Chondrocyte (in vitro differentiated cells): ENCODE measurements at places on chromosomes 11 and 22. TPM values are rescaled to one million over a fixed set of nuclear protein-coding genes. Genes with fewer than 3 reads are reported as not detected.

GRAP2 gene
- total RNA-seq: 0.24 TPM in 1 of 3 replicates, not detected in the others

CBLIF gene
- total RNA-seq: not detected in 3 replicates

TRPM5 gene
- not detected in 3 replicates for total RNA-seq

DNA sequence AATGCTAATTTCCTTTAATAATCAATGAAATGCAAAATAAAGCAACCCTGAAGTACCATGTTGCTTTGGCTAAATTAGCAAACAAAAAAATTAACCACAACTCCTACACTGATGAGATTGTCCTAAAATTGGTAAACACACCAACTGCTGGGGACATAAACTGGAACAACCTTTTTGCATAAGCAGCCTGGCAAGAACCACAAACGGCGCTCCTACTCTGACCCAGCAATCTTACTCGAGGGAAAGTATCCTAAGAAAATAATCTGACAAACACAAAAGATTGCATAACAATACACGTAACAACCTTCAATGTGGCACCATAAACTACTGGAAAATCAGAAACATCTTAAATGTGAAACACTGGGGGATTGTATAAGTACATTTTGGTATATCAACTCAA lies 189.8 kb upstream of the PITPNB start:
- no peak for DNase-seq
- H3K36me3 ChIP-seq: peaks cover 8% of the 10 kb centered on the region
- no peak overlapping the region for H3K4me3 ChIP-seq
- H3K27ac ChIP-seq: no peak overlapping the region

GRCh38 chr22:27192135-27192829 lies 534.9 kb downstream of the MIAT start:
- H3K27me3 ChIP-seq: no peaks in the 10 kb centered on the region
- H3K4me3 ChIP-seq: no peak overlapping the region
- H3K27ac ChIP-seq: peak overlapping the region; percentile 69

CNGA4 gene
- total RNA-seq: 0.17 to 0.22 TPM in 2 of 3 replicates, not detected in the other

DNA sequence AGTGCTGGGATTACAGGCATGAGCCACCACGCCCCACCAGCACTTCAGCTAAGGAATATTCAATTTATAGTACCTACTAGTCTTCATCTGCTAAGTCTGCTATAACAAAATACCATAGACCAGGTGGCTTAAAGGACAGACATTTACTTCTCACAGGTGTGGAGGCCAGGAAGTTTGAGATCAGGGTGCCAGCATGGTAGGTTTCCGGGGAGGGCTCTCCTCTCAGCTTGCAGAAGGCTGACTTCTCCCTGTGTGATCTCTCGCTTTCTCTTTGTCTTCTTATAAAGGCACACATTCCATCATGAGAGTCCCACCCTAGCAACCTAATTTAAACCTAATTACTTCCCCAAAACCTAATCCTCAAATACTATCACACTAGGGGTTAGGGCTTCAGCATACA lies 433.0 kb downstream of the INSC start:
- peaks cover 6% of the 10 kb centered on the region for H3K27me3 ChIP-seq
- no peaks in the 10 kb centered on the region for H3K36me3 ChIP-seq
- H3K27ac ChIP-seq: no peak overlapping the region
- DNase-seq: no peak

- H3K27ac ChIP-seq: peak overlapping the region; percentile 43
- peaks cover 43% of the 10 kb centered on the region for H3K4me1 ChIP-seq
- no peak overlapping the region for H3K4me3 ChIP-seq
- H3K36me3 ChIP-seq: no peaks in the 10 kb centered on the region
- H3K27me3 ChIP-seq: no peaks in the 10 kb centered on the region
Observed at GRCh38 chr11:93005239-93005638, 35.8 kb downstream of the MTNR1B start.

- peaks cover 7% of the 10 kb centered on the region for H3K4me1 ChIP-seq
- no peaks in the 10 kb centered on the region for H3K27me3 ChIP-seq
- H3K4me3 ChIP-seq: no peak overlapping the region
- no peak for DNase-seq
- H3K27ac ChIP-seq: no peak overlapping the region
Observed at GRCh38 chr22:19974268-19974861, 32.7 kb upstream of the TXNRD2 start.

DNA sequence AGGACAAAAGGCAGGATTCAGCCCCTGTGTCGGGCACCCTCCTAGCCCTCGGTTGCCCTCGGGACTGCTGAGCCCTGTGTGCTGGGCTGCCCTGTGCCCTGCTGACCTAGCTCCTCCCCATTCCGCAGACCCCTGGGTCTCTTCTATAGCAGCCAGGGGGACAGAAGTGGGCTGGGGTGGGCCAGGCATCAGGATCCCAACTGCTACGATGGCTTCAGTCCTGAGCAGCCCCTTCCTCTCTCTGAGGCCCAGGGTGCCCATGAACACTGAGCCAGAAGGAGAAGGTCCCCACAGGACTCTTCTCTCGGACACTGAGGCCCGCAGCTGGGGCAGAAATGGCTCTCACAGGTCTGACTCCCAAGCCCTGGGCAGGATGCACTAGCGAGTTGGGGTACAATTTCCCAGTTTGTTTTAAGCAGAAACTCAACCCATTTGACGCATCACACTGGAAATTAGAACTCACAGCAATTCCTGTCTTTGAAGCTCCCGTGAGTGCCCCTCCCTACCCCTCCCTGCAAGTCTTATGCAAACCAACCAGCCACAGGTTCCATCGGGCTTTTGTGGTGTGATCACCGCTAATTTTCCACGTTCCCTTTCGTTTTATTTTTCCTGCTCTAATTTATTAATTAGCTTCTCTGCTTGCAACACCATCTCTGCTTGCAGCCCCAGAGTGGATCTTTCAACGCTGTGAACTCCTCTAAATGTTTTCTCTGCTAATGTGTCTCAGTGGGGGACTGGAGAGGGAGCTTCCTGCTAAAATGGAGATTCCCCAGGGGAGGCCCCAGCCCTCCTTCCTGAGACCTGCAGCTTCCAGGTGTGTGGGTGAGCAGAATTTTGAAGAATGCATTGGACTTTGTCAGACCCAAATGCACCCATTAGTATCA lies 56.7 kb downstream of the PHF21B start:
- H3K36me3 ChIP-seq: no peaks in the 10 kb centered on the region
- H3K4me3 ChIP-seq: no peak overlapping the region
- no peaks in the 10 kb centered on the region for H3K4me1 ChIP-seq
- H3K27ac ChIP-seq: no peak overlapping the region
- H3K27me3 ChIP-seq: peaks cover 3% of the 10 kb centered on the region

DNA sequence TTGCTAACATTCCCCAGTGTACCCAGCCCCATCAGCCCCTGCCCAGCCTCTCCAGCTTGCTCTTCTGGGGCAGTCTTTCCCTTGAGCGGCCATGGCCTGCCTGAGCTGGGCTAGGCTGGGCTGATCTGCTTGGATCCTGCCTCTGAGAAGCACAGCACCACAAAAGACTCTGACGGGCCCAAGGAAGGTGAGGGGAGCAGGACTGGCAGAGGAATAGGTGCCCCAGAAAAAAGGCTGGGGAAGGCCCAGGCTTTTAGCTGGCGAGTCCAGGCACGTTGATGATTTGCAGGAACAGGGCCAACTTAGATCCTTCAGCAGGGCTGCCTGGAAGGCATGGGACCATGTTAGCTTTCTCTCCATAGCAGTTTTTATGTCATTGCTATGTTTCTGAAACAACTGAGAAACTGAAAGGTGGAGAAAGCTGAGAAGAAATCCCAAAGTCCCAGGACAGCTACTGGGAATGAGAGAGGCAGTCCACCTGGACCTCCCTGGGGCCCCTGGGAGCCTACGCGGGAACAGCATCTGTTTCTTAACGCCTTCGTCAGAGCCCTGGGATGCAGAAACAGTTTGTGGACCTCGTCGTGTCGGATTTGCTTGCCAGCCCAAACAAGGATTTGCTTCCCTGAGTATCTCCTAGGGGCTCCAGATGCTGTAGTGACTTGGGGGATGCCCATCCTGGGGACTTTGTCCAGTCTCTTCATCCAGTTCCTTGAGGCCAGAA lies 24.4 kb upstream of the FXYD6 start:
- no peaks in the 10 kb centered on the region for H3K36me3 ChIP-seq
- no peak overlapping the region for H3K4me3 ChIP-seq
- no peak overlapping the region for H3K27ac ChIP-seq
- peaks cover 12% of the 10 kb centered on the region for H3K27me3 ChIP-seq
- no peak for DNase-seq

DNA sequence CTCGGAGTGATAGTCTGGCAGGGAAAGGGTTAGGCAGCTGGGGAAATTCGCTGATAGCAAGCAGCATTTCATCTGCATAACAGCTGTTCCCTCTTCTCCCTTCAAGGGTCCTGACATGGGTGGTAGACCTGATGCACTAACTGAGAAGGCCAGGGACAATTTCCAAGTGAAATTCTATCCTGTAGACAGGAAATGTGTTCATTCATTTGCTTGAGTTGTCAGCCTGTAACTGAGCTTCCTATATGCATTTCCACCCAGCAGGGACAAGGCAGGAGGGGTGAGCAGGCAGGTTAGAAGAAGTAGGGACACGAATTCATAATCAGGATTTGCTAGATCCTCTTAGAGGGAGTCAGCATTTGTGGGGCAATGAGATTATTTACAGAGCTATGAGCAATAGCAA lies 154.3 kb upstream of the NCAM1 start:
- no peaks in the 10 kb centered on the region for H3K36me3 ChIP-seq
- H3K27ac ChIP-seq: no peak overlapping the region
- H3K4me3 ChIP-seq: no peak overlapping the region
- DNase-seq: no peak

CEP126 gene
- total RNA-seq: 3.8 to 18.0 TPM (median 4.1 TPM) in 3 replicates

GRCh38 chr22:31625257-31625640 lies 36.8 kb downstream of the PISD start:
- no peak overlapping the region for H3K4me3 ChIP-seq
- DNase-seq: no peak
- peaks cover 3% of the 10 kb centered on the region for H3K36me3 ChIP-seq
- no peak overlapping the region for H3K27ac ChIP-seq
- H3K4me1 ChIP-seq: peaks cover 50% of the 10 kb centered on the region

DNA sequence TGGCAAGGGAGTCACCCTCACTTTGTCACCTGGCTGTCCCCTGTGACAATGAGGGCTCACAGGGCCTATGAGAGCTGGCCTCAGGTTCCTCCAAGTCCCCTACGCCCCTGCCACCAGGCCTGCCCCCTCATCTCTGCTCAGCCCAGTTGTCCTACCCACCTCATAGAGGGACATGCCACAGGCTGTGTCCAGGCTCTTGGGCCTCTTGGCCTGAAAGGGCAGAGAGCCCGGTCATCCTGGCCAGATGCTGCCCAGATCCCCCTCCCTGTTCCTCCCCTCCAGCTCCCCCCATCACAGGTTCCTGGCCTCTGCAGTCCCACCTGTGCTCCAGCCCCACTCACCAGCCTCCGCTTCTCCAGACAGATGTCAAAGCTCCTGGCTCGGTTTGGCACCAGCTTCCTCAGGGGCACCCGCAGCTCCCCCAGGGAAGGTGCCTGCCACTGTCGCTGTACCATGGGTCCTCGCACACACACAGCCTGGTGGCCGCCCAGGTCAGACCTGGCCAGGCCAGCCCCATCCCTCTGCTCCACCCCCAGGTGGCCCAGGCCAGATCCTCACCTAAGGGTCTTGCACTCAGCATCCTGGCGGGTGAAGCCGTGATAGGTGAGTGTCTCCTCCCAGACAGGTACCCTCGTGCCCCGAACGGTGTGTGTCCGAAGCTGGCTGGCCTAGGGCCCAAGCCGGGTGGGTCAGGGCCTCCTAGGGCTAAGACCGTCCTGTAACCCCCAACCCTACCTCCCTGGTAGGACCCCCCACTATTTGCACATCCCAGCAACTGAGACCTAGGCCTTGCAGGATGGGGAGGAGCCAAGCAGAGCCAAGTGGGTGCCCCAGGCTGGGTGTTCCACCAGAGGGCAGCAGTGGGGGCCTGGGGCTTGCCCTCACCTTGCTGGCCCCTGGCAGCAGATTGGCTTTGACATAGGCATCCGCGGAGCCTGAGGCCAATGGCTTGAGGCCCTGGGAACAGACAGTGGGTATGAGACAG lies 8.3 kb downstream of the NDUFV1 start:
- H3K36me3 ChIP-seq: peaks cover 4% of the 10 kb centered on the region
- H3K27me3 ChIP-seq: no peaks in the 10 kb centered on the region
- no peak for DNase-seq

- H3K36me3 ChIP-seq: no peaks in the 10 kb centered on the region
- no peak for DNase-seq
- H3K4me3 ChIP-seq: peak overlapping the region; percentile 23
- H3K27ac ChIP-seq: peak overlapping the region; percentile 3
Observed at GRCh38 chr11:78080818-78081495, 1.3 kb upstream of the NDUFC2 start.

OR8G5 gene
- 0.20 TPM in 1 of 3 replicates, not detected in the others for total RNA-seq

GRCh38 chr11:68878022-68878421 lies 25.6 kb downstream of the MRPL21 start:
- no peak overlapping the region for H3K4me3 ChIP-seq
- no peak overlapping the region for H3K27ac ChIP-seq
- H3K4me1 ChIP-seq: peaks cover 21% of the 10 kb centered on the region
- H3K27me3 ChIP-seq: no peaks in the 10 kb centered on the region

- H3K4me1 ChIP-seq: no peaks in the 10 kb centered on the region
- no peak overlapping the region for H3K4me3 ChIP-seq
- peaks cover 3% of the 10 kb centered on the region for H3K36me3 ChIP-seq
- no peak for DNase-seq
- no peak overlapping the region for H3K27ac ChIP-seq
Observed at GRCh38 chr11:19536131-19536530, 176.5 kb upstream of the NAV2 start.

GRCh38 chr11:67356864-67357561 lies 3.7 kb upstream of the POLD4 start:
- peak overlapping the region; percentile 90 for H3K27ac ChIP-seq
- DNase-seq: no peak
- H3K4me1 ChIP-seq: peaks cover 56% of the 10 kb centered on the region
- H3K36me3 ChIP-seq: no peaks in the 10 kb centered on the region
- H3K27me3 ChIP-seq: no peaks in the 10 kb centered on the region
- H3K4me3 ChIP-seq: no peak overlapping the region

GRCh38 chr22:30978304-30978962 lies 9.4 kb downstream of the TUG1 start:
- H3K4me3 ChIP-seq: no peak overlapping the region
- DNase-seq: no peak
- H3K27me3 ChIP-seq: no peaks in the 10 kb centered on the region
- H3K4me1 ChIP-seq: no peaks in the 10 kb centered on the region
- H3K27ac ChIP-seq: no peak overlapping the region

- no peaks in the 10 kb centered on the region for H3K27me3 ChIP-seq
- no peak overlapping the region for H3K4me3 ChIP-seq
- DNase-seq: no peak
- peaks cover 20% of the 10 kb centered on the region for H3K4me1 ChIP-seq
- peaks cover 18% of the 10 kb centered on the region for H3K36me3 ChIP-seq
Observed at GRCh38 chr11:977830-978720, 52.4 kb downstream of the AP2A2 start.

SNX32 gene
- 0.79 to 1.8 TPM (median 0.80 TPM) in 3 replicates for total RNA-seq
